A549 treated with Mapracorat at 1 μM for 4 hours (cell line): ENCODE measurements at places on chromosomes 1 and 21. TPM values are rescaled to one million over a fixed set of nuclear protein-coding genes. Genes with fewer than 3 reads are reported as not detected.

Gene FAM177B
- not detected in 5 replicates for total RNA-seq

Gene EPHB2
- total RNA-seq = 32.5 to 44.1 TPM (median 39.5 TPM) in 5 replicates

Gene SNX7
- total RNA-seq = 22.9 to 40.8 TPM (median 23.9 TPM) in 5 replicates

Gene PKLR
- 0.04 to 0.10 TPM (median 0.04 TPM) in 3 of 5 replicates, not detected in the others for total RNA-seq

Gene IGFN1
- 0.41 to 0.71 TPM (median 0.56 TPM) in 5 replicates for total RNA-seq

Gene GNG5
- total RNA-seq = 187 to 205 TPM (median 191 TPM) in 5 replicates

Gene ADAM30
- total RNA-seq = not detected in 5 replicates

Gene KDF1
- total RNA-seq = 0.18 to 0.30 TPM (median 0.22 TPM) in 3 of 5 replicates, not detected in the others

Gene KCND3
- 0.01 to 0.02 TPM in 2 of 5 replicates, not detected in the others for total RNA-seq

Gene C1orf74
- 1.4 to 1.8 TPM (median 1.4 TPM) in 5 replicates for total RNA-seq

Gene HUNK
- total RNA-seq = 1.3 to 1.5 TPM (median 1.4 TPM) in 5 replicates

Gene TXLNA
- 25.9 to 29.9 TPM (median 26.8 TPM) in 5 replicates for total RNA-seq

Gene OR2L3
- not detected in 5 replicates for total RNA-seq

Gene CD2
- not detected in 5 replicates for total RNA-seq

Gene CRABP2
- total RNA-seq = 6.6 to 12.8 TPM (median 9.2 TPM) in 5 replicates

Gene GOLT1A
- 3.6 to 6.7 TPM (median 4.4 TPM) in 5 replicates for total RNA-seq

Gene SLC22A15
- total RNA-seq = 0.52 to 1.0 TPM (median 0.81 TPM) in 5 replicates

Gene APCS
- not detected in 5 replicates for total RNA-seq

Gene HES2
- total RNA-seq = 2.6 to 5.7 TPM (median 5.2 TPM) in 5 replicates

Gene TGFB2
- total RNA-seq = 10.2 to 14.8 TPM (median 12.8 TPM) in 5 replicates

Gene PHGDH
- total RNA-seq = 64.4 to 93.7 TPM (median 77.2 TPM) in 5 replicates

Gene TRAPPC10
- total RNA-seq = 14.0 to 19.2 TPM (median 17.0 TPM) in 5 replicates

Gene OR6F1
- total RNA-seq = not detected in 5 replicates

Gene MTOR
- 12.3 to 14.4 TPM (median 13.3 TPM) in 5 replicates for total RNA-seq

Gene CELA2A
- not detected in 5 replicates for total RNA-seq

Gene BCAR3
- total RNA-seq = 70.4 to 87.4 TPM (median 78.8 TPM) in 5 replicates

Gene HIVEP3
- total RNA-seq = 2.8 to 3.7 TPM (median 3.1 TPM) in 5 replicates

Gene VSIG8
- 0.17 TPM in 1 of 5 replicates, not detected in the others for total RNA-seq

Gene C1orf21
- 6.5 to 14.5 TPM (median 10.0 TPM) in 5 replicates for total RNA-seq

Gene RASSF5
- total RNA-seq = 0.88 to 1.2 TPM (median 1.1 TPM) in 5 replicates

Gene CD1B
- not detected in 5 replicates for total RNA-seq

Gene AADACL4
- total RNA-seq = not detected in 5 replicates

Gene PLEKHG5
- total RNA-seq = 2.6 to 4.9 TPM (median 3.3 TPM) in 5 replicates

Gene TNFRSF4
- 0.11 to 0.19 TPM (median 0.14 TPM) in 3 of 5 replicates, not detected in the others for total RNA-seq

Gene MATN1
- total RNA-seq = 0.11 to 0.26 TPM (median 0.17 TPM) in 4 of 5 replicates, not detected in the other

Gene KIF2C
- 36.7 to 41.0 TPM (median 39.3 TPM) in 5 replicates for total RNA-seq

Gene ZNF695
- 2.1 to 3.2 TPM (median 2.4 TPM) in 5 replicates for total RNA-seq

Gene CNR2
- total RNA-seq = not detected in 5 replicates

Gene GOLPH3L
- total RNA-seq = 12.7 to 16.7 TPM (median 15.3 TPM) in 5 replicates

Gene GUCA2B
- 0.46 TPM in 1 of 5 replicates, not detected in the others for total RNA-seq
